ENCODE measurements at places on chromosomes 4 and X. TPM values are rescaled to one million over a fixed set of nuclear protein-coding genes. Genes with fewer than 3 reads are reported as not detected.
A peak's percentile ranks its signal among the peaks of the same experiment; 100 is the strongest.

- no peak for DNase-seq
Measured at GRCh38 chr4:89509708-89510281, 202.2 kb upstream of the GPRIN3 start.

DNA sequence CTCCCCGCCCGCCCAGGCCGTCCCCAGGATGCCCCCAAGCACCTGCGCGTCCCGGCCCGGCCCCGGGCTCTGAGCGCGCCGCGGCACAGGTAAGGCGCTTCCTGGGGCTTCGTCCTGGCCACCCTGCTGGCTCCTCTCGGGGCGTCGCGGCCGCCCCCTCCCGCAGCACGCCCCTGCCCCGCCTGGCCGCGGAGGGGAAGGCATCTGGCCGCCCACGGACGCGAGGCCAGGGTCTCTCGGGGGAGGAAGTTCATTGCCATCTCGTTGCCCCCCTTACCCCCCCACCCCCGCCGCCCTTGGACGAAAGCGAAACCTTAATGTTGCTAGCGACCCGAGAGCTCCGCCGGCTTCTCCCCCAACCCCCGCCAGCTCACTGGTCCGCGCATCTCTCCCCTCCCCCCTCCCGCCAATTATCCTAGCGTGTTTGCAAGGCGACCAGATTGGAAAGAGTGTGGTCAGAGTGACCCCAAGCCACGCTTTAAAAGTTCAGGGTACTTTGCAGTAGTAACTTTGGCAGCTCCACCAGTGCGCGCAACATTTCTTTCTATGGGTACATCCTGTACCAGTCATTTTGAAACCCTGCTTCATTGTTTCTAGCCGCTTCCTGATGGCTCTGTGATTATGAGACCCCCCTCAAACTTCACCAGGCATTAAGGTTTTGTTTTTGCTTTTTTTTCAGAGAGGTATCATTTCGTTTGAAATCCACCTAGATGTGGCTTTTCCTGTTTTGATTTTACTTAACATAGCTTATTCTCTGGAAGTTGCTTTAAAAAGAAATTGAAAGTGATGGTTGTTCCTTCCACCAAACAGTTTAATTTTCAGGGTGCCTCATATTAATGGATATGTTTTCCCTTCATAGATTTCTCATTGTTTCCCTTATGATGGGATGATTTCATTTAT, 626 bp downstream of the TBC1D1 start:
- no peak for DNase-seq

DNA sequence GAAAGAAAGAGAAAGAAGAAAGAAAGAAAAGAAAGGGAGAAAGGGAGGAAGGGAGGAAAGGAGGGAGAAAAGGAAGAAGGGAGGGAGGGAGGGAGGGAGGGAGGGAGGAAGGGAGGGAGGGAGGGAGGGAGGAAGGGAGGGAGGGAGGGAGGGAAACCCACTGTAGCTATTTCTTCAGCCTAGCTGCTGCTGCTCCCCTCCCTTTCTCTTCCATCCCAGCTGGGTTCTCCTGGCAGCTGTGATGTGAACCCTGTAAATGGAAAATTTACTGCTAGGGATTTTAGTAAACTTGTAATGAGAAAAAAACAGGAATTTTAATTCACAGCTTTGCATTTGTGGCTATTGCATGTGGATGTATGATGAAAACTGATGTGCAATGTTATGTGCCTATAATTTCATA, 8.0 kb downstream of the NR0B1 start:
- DNase-seq: no peak

- DNase-seq: peak; percentile 38
Measured at GRCh38 chr4:38500433-38500832, 163.6 kb upstream of the KLF3 start.

DNA sequence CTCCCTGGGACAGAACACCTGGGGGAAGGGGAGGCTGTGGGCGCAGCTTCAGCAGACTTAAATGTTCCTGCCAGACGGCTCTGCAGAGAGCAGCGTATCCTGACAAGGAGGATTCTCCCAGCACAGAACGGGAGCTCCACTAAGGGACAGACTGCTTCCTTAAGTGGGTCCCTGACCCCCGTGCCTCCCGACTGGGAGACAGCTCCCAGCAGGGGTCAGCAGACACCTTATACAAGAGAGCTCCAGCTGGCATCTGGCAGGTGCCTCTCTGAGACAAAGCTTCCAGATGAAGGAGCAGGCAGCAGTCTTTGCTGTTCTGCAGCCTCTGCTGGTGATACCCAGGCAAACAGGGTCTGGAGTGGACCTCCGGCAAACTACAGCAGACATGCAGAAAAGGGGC, 44.5 kb upstream of the FAAH2 start:
- DNase-seq: no peak

- no peak for DNase-seq
Measured at GRCh38 chrX:37608156-37608555, 36.7 kb downstream of the LANCL3 start.

- DNase-seq: no peak
Measured at GRCh38 chrX:3728454-3728853, 15.0 kb upstream of the PRKX start.

DNA sequence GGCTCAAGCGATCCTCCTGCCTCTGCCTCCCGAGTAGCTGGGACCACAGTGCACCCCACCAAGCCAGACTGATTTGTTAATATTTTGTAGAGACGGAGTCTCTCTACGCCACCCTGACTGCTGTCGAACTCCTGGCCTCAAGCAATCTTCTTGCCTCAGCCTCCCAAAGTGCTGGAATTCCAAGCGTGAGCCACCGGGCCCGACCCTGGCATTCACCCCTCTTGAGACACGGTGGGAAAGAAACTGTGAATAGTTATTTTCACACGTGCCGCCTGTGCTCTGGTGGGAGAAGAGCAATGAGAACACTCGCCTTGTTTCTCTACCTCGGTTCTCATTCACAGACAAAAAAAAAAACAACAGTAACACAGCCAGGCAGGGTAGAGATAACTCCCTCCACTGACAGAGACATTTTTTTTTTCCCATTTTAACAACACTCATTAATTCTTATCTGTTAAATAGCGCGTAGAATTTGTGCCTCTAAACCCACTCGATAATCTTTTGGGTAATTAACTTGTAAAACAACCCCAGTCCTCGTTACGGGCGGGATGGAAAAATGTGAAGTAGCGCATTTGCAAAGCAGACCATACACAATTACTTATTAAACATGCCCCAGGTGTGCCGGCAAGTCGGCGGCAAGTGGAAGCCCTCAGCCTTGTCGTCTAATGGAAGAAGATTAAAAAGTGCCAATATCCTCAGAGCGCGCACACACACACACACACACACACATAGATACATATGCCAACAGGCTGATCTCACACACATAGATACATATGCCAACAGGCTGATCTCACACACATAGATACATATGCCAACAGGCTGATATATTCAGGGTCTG, 103.3 kb downstream of the DHRSX start:
- peak; percentile 17 for DNase-seq

DNA sequence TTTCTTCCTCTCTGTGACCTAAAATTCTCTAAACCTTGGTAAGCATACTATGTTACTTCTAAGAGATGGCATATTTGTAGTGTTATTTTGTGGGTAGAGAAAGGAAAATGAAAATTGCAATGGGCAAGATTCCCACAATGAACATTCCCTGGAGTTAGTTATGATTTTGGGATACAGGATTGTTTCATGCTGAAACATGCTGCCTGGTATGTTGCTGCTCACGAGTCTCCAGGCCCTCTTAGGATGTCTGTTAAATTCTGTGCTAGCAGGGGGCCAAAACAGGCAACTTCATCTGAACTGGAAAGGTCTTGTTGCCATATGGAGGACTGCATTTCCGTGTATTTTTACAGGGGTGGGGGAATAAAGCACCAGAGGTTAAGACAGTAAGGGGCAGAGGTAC, 18.9 kb upstream of the MSMO1 start:
- no peak for DNase-seq

DNA sequence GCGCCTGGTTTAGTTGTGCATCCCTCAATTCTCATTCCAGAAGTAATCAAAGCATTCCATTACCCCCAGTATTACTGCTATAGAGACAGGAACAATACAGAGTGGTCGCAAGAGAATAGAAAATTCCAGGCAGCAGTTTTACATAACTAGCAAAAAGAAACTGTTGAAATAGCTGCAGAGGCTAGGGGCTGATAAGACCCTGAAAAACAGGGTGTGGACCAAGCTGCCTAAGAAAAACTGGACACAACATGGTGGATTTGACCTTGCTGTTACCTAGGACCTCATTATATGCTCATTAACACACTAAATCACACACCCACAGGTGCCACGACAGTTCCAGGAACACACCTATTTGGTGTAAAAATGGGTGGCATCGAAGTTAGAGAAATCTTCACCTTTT, 15.4 kb downstream of the EPGN start:
- DNase-seq: no peak

DNA sequence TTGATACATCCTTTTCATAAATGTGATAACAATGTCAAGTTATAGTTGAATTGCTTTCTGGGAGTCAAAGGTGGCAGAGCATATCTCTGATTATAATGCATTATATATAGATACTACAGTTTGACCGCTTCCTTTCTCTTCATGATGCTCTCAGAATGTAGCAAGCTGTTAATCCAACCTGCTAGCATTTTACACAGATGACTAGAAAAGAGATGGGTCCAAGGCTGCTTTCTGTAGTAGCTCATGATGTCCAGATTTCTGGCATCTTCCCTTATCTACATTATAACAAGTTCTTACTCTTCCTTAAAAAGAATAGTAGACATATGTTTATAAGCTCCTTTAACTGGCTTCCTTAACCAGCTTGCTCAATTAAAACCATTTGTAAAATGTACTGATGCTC, 192.0 kb downstream of the NWD2 start:
- DNase-seq: no peak

- DNase-seq: no peak
Measured at GRCh38 chr4:38647101-38647819, 16.7 kb upstream of the KLF3 start.

- DNase-seq: no peak
Measured at GRCh38 chr4:183834252-183834651, 70.9 kb upstream of the STOX2 start.

DNA sequence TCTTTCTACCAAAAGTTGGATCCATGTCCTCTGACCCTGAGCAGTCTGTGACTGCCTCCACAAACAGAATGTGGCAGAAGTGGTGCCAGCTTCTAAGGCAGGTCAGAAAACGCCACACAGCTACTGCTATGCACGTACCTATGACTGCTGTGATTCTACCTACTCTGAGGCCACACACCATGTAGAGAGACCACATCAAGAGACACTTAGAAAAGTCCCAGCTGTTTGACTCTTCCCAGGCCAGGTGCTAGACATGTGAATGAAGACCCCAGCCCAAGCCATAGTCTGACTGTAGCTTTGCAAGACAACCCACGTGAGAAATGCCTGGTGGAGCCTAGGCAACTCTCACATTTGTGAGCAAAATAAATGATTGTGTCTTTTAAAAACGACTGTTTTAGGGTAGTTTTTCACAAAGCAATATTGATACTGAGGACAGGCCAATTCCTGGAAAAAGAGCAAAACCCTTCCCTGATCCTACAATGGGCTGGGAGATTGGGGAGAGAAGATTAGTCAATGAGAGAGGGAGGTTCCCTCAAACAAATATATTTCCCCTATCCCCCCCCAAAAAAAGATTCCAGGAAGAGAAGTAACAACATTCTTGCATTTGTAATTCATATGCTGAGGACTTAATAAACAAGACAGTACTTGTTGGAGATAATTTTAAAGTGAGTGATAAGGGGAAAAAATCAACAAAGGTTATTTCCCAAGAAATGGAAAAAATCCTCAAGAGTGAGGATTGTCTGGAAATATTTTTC, 33.3 kb downstream of the FRYL start:
- no peak for DNase-seq

- DNase-seq: no peak
Measured at GRCh38 chrX:22012051-22012450, 20.1 kb upstream of the PHEX start.

The GLOD5 gene
- not detected for total RNA-seq

The CT47B1 gene
- total RNA-seq: not detected

The UGT2B10 gene
- not detected for total RNA-seq

The MBTPS2 gene
- 8.8 TPM for total RNA-seq

The KLF8 gene
- total RNA-seq: not detected

The MCF2 gene
- not detected for total RNA-seq

The SH3D19 gene
- total RNA-seq: 7.0 TPM

The ITGB1BP2 gene
- 0.92 TPM for total RNA-seq

The RAB9A gene
- total RNA-seq: 42.7 TPM

The PSAPL1 gene
- not detected for total RNA-seq

The GPR50 gene
- total RNA-seq: not detected
